ENCODE measurements at places on chromosomes 1 and 21.

DNA sequence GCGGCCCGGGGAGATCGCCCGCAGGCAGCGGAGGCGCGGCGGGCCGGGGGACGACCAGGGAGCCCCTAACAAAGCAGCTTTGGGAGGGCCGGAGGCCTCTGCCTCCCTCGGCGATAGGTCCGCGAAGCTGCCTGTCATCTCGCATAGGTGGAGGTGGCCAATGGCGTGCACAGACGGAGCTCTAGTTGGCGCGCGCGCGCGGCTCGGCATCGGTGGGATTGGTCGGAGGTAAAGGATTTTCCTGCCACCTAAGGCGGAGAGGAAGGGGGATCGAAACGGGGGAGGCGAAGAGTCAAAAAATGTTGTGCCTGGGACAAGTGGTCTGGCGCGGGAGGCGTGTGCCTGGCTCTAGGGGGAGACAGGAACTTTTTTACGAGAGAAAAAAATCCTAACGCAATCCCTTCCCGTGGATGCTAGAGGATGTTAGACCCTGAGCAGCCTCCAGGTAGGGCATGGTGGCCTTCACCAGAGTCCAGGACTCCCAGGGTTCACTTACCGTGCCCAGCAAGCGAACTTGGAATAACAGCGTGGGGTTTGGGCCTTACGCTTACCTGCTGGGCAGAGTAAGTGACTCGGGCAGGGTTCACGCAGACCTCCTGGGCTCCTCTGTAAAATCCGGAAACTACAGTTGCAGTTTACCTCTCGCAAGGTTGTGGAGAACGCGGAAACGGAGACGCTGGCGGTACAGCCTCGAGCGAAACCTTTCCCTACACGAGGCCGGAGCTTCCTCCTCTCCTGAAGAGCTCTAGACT is 99.9 kb upstream of the SOD1 start:
- peak; percentile 84 for DNase-seq

DNA sequence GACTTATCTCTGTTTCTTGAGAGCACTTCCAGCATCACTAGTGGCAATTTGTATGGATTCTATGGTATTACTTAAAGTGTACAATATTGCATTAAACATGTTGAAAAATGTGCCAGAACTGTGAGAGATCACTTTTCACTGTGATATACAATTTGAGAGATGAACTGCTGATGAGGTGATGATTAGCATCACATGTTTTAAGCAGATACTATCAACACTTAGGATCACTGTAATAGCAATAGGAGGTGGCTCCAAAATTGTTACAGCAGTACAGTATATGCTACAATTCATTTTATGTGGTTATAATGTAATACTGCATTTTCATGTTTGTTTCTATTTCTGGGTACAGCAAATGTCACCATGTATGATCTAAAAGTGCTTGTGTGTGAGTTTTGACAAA is 570.0 kb downstream of the PTPRC start:
- no peak for DNase-seq

DNA sequence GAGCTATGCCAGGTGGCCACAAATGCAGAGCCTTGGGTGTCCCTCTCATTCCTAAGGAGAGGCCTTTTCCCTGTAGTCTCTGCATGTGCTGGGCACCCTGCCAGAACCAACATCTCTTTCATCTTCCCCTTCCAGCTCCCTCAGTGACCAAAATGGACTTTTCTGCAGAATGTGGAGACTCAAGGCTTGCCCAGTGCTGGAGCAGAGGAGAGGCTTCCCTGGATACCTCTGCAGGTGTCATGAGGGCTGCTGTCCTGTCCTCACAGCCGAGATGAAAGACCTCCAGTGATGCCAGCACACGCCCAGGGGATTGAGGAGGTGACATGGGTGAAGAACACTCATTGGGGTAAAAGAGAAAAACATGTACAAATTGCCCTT is 347.0 kb upstream of the AJAP1 start:
- no peak for DNase-seq

DNA sequence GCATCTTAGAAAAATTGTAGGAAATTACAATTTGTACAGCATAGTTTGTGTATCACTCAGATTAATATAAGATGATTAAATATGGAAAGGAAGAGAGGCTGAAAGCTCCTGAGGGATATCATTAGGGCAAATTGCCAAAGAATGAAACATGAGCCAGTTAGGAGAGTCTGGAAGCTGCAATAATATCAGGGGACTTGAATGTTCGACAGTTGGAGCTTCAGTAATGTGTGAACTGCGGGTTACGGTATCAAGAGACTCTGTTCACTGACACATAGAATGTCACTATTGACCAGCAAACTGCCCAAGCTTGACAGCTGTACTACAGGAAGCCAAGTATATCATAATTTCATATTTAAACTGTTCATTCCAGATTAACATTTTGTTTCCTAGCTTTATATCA is 157.2 kb downstream of the DENND1B start:
- DNase-seq = no peak

DNA sequence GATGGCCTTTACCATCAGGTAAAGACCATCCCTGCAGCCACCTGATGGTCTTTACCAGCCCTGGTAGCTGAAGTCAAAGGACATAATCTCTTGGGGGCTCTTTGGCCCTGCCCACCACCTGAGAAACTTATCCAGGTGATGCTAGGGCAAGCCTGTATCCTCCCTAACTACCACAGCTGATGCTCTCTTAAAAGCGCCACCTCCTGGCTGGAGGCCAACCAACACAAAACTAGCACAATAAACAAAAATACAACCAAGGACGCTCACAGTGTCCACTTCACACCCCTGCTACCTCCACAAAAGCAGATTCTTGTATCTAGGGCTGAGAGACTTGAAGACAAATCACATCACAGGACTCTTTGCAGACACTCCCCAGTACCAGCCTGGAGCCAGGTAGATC is 357.1 kb upstream of the POU3F1 start:
- DNase-seq = no peak

DNA sequence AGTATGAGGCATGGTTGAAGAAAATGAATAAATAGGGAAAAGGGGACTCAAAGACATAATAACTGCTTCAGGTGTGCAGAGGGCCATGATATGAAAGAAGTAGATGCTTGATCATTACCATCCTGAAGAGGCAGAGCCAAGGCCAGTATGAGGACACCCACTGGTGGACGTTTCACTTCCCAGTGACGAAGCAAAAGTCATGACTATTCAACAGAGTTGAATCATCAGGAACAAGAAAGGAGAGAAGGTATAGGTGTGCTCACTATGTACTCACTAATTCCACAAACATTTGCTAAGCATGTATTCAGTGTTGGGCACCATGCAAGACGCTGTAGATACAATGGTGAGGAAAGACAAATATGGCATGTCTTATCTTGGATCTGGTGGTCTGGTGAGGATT is 319.2 kb upstream of the RUNX1 start:
- DNase-seq = no peak

Data from stimulated activated CD8-positive, alpha-beta memory T cell treated with anti-CD3 and anti-CD28 coated beads, Interleukin-4, amount 100 ng/mL, for 4 hours (primary cell).